Left cardiac atrium (tissue), 4 donors: ENCODE measurements at places on chromosomes 13 and 19.

- DNase-seq: peak; percentile 62
Observed at GRCh38 chr19:41872775-41873647, 4.1 kb upstream of the CD79A start.

- no peak for DNase-seq
Observed at GRCh38 chr13:66219506-66219905, 1010.6 kb downstream of the PCDH9 start.

DNA sequence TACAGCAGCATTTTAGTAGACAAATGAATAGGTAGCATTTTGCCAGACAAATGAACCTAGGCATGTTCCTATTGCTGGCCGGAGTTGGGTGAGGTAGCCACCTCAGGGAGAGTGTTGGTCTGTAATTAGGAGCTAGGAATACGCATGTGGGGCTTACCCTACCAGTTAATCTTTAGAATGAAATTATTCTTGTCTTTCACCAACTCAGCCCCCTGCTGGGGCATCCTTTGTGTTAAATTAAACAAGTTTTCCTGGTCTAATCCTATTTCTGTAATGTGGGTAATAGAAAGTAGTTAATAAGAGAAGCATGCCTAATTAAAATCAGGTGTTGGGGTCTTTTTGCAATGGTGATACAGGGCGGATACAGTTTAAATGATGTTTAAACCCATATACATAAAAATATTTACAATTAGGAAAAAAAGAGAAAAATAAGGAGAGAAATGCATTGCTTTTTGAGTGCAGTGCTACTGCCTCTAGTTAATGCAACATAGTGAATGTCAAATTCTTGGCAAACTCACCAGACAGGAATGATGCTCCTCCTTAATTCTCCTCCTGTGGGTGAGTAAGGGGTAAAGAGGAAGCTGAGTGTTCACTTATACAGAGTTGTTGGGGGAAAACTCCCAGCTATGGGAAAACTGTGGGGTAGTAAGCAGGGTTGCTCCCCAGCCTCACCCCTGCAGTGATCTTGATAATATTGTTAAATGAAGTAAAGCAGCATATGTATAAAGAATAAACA is 276.4 kb upstream of the EDNRB start:
- no peak for DNase-seq

DNA sequence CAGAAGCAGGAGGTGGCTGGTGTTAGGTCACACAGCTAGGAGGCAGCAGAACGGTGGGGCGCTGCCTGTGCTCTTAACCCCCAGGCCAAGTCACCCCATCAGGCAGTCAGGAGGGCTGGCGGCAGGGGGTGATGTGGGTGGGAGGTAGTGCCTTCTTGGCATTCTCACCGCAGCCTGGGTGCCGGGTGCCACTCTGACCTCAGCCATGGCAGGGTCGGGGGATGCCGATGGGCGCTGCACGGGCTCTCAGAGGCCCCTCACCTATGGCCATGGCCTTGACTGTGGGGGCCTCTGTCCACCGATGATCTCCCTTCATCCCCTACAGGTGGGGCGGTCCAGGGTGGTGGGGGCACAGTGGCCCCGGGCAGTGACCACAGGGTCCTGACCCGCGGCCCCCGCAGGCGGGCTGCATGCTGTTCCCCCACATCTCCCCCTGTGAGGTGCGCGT is 5.6 kb downstream of the PTOV1 start:
- no peak for DNase-seq

DNA sequence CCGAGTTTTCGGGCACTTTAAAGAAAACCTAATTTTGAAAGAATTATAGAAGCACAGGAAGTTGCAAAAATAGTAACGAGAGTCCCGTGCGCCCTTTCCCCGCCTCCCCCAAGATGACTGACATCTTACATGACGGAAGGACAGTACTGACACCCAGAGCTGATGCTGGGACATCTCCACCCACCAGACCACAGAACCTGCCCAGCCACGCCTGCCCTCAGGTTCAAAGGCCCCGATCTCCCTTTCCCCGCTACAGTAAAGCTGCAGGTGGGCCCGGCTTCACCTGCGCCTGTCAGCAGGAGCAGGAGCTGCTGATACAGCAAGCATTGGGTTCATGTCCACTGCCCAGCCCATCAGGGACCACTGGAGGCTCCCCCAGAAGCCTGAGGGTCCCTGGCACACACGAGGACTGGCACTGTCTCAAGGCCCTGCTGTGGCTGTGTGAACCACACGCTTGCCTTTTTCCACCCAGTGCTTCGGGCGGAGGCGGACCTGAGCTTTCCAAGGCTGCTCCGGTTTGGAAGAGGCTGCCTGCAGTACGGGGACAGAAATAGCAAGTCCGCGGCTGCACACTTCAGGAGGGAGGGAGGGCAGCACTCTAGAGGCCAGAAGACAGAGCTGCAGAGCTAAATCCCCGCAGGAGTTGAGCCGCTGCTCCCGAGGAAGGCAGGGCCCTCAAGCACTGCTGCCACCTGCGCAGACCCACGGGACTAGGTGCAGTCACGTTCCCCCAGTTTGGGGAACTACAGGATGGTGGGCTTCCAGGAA is 8.7 kb downstream of the MAP2K2 start:
- no peak for DNase-seq
